ENCODE measurements at places on chromosomes 7 and 10. TPM values are rescaled to one million over a fixed set of nuclear protein-coding genes. Genes with fewer than 3 reads are reported as not detected.

The PNLIPRP1 gene
- polyA plus RNA-seq = 0.33 TPM

The CLCN1 gene
- 2.7 TPM for polyA plus RNA-seq

The CYP2C19 gene
- not detected for polyA plus RNA-seq

The ZPBP gene
- 286 TPM for polyA plus RNA-seq

The CCDC172 gene
- polyA plus RNA-seq = 6.7 TPM

The RHOBTB1 gene
- polyA plus RNA-seq = 38.1 TPM

The TEX47 gene
- polyA plus RNA-seq = 74.7 TPM

The FLNC gene
- 21.4 TPM for polyA plus RNA-seq

The NAT16 gene
- 0.26 TPM for polyA plus RNA-seq

The VWDE gene
- 0.45 TPM for polyA plus RNA-seq

The GPR15LG gene
- not detected for polyA plus RNA-seq

The ST8SIA6 gene
- 0.84 TPM for polyA plus RNA-seq

The VAX1 gene
- polyA plus RNA-seq = 0.47 TPM

The CALHM3 gene
- 0.88 TPM for polyA plus RNA-seq

The PROSER2 gene
- 7.8 TPM for polyA plus RNA-seq

The MSMB gene
- polyA plus RNA-seq = 11.6 TPM

The CLDN3 gene
- 6.1 TPM for polyA plus RNA-seq

The NXPH1 gene
- polyA plus RNA-seq = 0.94 TPM

The DRGX gene
- polyA plus RNA-seq = 0.33 TPM

The ADIRF gene
- polyA plus RNA-seq = 85.6 TPM

The LRRN3 gene
- 9.3 TPM for polyA plus RNA-seq

The VPS50 gene
- polyA plus RNA-seq = 17.5 TPM

The CYP3A7 gene
- not detected for polyA plus RNA-seq

The CPA4 gene
- 0.94 TPM for polyA plus RNA-seq

The NACAD gene
- polyA plus RNA-seq = 8.7 TPM

The ARF5 gene
- 161 TPM for polyA plus RNA-seq

The GBX1 gene
- polyA plus RNA-seq = 7.2 TPM

The UNCX gene
- not detected for polyA plus RNA-seq

The TLX1 gene
- polyA plus RNA-seq = 0.44 TPM

Data from testis (tissue), 5 donors.